Fibroblast of skin of scalp (primary cell): ENCODE measurements at places on chromosomes 7 and 10.

DNA sequence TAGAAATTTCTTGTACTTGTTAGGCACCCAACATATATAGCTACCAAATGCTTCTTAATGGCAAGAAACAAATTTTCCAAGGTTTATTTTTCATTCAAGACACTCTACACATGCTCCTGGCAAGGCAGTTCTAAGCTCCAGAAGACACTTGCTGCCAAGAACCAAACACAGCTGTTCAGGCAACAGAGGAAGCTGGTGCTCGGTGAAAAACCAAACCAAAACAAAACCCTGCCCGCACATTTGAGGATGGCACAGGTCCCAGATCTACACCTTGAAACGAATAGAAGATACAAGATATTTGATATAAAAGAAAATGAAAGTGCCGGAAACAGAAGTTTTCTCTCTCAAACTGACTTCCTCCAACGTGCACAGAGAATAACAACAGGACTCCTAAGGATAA, 4.9 kb upstream of the DNTT start:
- no peak for DNase-seq

DNA sequence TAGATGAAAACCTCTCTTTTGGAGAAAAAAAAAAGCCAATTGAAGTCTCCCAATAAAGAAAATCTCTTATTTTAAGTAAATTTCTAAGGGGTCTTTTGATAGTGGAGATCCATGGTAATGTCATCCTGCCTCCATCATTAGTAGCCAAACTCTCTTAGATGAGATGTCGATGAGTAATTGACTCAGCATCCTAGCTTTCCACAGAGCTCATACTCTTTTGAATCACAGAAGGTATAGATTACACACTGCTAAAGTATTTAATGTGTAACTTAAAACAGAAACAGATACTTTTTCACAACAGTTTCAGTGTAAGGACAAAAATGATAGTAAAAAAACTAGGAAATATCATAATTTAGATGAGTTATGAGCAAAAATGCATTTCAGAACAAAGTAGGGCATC, 19.4 kb downstream of the MAGI2 start:
- DNase-seq = peak; percentile 77

- no peak for DNase-seq
Measured at GRCh38 chr10:75195035-75195763, 15.4 kb upstream of the VDAC2 start.

DNA sequence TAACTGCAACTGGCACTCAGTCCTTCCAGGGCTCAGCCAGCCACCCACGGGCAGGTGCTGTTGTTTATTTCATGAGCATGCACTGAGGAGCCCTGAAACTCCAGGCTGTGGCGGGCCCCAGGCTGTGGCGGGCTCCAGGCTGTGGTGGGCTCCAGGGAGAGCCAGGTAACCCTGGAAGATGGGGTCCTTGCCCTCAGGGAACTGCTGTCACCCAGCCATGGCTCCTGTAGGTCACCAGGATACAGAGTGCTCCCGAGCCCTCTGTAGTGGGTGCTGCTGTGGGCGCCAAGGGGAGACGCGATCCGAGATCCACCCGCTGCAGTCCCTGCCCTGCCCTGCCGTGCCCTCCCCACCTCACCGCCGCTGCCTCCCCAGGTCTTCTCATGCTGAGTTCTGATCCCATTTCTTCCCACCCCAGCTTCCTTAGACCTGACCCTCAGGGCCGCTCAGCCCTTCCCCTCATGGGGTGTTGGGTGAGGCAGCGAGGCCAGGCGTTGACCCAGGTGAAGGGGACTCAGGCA, 29.6 kb downstream of the LRRC27 start:
- DNase-seq = no peak

DNA sequence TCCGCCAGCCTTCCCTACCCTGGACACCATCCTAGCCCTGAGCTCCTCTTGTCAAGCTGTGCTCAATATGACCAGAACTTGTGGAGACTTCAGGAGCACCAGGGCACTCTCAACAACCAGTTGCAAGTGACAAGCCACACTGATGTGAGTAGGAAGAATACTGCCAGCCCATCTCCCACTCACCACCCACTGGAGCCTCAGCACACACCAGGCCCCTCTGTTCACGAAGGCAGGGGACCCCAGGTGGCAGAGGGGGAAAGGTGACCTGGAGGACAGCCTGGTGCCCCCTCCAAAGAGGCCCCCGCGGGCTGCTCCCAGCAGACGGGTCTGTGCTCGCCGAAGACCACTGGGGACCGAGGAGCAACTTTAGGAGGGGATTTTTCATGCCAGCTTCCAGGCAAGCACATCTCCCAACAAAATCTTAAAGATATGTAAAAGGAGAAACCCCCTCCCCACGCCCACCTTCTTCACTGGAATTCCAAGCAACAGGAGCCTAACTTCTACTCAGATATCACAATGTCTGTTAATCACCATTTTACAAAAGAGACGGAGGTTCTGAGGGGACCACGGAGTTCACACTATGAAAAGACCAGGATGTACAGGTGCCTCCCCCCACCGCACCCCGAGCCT, 1.0 kb downstream of the MMD2 start:
- DNase-seq = no peak

- DNase-seq = no peak
Measured at GRCh38 chr10:132203256-132204077, 16.7 kb downstream of the DPYSL4 start.

DNA sequence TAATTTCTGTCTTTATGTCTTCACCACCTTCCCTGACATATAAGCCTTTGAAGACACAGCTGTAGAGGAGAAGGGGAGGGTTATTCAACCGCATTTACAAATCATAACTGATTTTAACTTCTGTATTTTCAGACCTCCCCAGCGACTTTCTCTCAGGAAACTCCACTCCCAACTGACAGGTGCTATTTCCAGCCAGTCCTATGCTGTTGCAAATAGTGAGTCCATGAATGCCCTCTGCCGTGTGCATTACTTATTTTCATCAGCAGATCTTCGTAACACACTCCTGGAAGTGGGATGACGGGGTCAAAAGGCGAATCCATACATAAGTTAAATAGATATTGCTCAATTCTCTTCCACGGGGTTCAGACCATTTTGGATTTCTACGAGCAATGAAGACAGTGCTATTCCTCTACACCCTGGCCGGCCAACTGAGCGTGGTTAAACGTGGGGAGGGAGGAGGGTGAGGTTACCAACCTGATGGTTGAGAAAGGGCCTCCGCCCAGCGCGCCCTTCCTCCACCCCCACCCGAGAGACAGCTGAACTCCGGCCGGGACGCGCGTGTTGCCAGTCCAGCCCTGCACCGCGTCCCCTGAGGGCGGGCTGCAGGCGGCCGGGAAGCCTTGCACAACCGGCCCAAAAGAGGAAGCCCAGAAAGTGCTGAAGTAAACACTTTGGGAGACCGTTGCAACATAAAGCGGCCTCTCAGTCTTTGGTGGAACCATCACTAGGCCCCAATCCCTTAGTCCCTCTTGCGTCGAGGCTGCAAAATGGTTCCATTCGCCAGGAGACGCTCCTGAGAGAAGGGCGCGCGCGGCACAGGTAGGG, at the start of gene APBB1IP:
TSS of gene APBB1IP (plus strand) at position 705 of the 825 bp plus-strand sequence. CDS start 53,986 bp downstream, outside the sequence.
- no peak for DNase-seq

- no peak for DNase-seq
Measured at GRCh38 chr10:73413108-73413527, 740 bp downstream of the ANXA7 start.

- peak; percentile 83 for DNase-seq
Measured at GRCh38 chr10:103295374-103296015, 18.6 kb downstream of the INA start.

GRCh38 chr7:24283897-24284698, at the start of gene NPY:
Gene NPY (plus strand): TSS chr7:24284190. CDS start chr7:24285241, 1,051 bp downstream.
- DNase-seq = no peak

- no peak for DNase-seq
Measured at GRCh38 chr7:36667007-36667745, 57.1 kb downstream of the AOAH start.

GRCh38 chr7:116561697-116562483, 37.1 kb downstream of the CAV1 start:
- DNase-seq = peak; percentile 58

- DNase-seq = no peak
Measured at GRCh38 chr7:124086843-124087242, 54.0 kb upstream of the TMEM229A start.

- no peak for DNase-seq
Measured at GRCh38 chr7:150965273-150965830, 12.8 kb downstream of the KCNH2 start.

DNA sequence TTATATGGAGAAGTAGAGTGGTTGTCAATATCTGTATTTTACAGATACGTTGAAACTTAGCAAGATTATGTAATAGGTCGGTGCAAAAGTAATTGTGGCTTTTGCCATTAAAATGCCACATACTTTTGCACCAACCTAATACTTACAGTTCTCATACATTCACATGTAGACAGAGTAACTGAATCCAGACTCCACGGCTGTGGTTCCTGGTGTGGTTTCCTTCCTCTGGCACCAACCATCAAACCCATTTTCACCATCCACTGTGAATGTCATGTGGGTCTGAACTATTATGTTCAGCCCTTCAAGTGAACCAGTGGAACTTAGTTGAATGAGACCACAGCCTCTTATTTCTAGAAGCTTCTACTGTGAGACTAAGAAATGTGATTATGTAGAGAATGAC, 31.5 kb upstream of the SLIT1 start:
- DNase-seq = peak; percentile 11

DNA sequence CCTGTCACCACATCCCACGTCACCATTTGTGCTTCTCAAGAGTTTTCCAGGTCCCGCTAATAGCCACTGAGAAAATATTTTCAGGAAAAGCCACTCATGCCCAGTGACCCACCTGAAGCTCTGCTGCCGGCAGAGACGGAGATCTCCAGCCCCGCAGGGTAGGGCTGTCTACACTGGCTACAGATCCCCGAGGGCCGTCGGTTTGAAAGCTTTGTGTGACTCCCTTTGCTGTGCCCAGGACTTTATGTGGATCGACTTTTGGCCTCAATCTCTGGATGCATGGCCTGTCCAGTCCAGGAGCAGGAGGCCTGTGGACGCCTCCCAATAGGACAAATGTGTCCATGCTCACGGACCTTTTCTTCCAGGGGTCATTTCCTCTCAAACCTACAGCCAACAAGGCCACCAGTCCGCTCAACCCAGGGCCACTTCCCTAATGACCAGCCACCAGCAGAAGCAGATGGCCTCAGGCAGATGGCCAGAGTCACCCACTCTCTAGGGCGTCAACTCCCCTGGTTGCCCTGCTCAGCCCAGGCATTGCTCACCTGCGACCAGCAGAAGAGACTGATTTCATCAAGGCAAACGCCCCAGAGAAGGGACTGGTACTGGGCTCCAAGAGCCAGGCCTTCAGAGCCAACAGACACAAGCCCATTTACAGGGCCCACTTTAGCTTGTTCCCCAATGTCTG, 76.4 kb downstream of the OAT start:
- no peak for DNase-seq

GRCh38 chr7:35878351-35878750, 77.5 kb downstream of the SEPTIN7 start:
- DNase-seq = peak; percentile 85

GRCh38 chr7:157587051-157587804, 250.4 kb downstream of the DNAJB6 start:
- no peak for DNase-seq

- no peak for DNase-seq
Measured at GRCh38 chr10:44132361-44133289, 252.3 kb downstream of the CXCL12 start.
